Activated CD4-positive, alpha-beta T cell treated with anti-CD3 and anti-CD28 coated beads, Interleukin-2, amount 10 ng/mL, durations not matched to agents 24 days and 14 days (primary cell): ENCODE measurements at places on chromosomes 5 and 9. TPM values are rescaled to one million over a fixed set of nuclear protein-coding genes. Genes with fewer than 3 reads are reported as not detected.

GRCh38 chr5:178496642-178497041 lies 93.6 kb downstream of the COL23A1 start:
- no peak for DNase-seq
- no peak overlapping the region for H3K4me3 ChIP-seq
- no peaks in the 10 kb centered on the region for H3K36me3 ChIP-seq

GRCh38 chr5:169395136-169395535 lies 94.2 kb upstream of the SLIT3 start:
- no peak overlapping the region for H3K27ac ChIP-seq
- no peak for DNase-seq
- H3K36me3 ChIP-seq = no peaks in the 10 kb centered on the region
- H3K4me1 ChIP-seq = no peaks in the 10 kb centered on the region
- peaks cover 8% of the 10 kb centered on the region for H3K27me3 ChIP-seq

GRCh38 chr9:121216271-121216805 lies 14.7 kb upstream of the RAB14 start:
- no peak for DNase-seq
- H3K4me3 ChIP-seq = no peak overlapping the region
- no peak overlapping the region for H3K27ac ChIP-seq

DNA sequence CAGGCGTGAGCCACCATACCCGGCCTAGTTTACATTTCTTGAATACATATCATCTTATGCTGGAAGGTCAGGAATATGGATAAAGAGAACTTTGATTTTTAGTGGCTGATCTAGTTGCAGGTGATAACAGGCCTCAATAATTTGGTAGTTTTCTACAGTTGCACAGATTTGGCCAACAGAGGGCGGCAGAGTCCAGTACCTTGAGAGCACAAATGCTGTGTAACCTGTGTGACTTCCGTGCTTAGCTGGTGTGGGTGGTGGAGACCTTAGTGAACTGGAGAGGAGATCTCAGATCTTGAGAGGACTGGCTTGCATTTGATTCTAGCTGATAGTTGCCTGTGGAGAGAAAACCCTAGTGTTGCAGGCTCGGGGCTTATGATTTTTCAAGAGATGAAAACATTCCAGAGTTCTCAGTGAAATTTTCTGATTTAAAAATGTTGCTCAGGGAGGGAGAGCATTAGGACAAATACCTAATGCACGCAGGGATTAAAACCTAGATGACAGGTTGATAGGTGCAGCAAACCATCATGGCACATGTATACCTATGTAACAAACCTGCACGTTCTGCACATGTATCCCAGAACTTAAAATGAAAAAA lies 17.4 kb upstream of the GPR151 start:
- H3K36me3 ChIP-seq = no peaks in the 10 kb centered on the region
- H3K4me1 ChIP-seq = peaks cover 4% of the 10 kb centered on the region
- H3K27me3 ChIP-seq = peaks cover 2% of the 10 kb centered on the region
- H3K4me3 ChIP-seq = no peak overlapping the region

DNA sequence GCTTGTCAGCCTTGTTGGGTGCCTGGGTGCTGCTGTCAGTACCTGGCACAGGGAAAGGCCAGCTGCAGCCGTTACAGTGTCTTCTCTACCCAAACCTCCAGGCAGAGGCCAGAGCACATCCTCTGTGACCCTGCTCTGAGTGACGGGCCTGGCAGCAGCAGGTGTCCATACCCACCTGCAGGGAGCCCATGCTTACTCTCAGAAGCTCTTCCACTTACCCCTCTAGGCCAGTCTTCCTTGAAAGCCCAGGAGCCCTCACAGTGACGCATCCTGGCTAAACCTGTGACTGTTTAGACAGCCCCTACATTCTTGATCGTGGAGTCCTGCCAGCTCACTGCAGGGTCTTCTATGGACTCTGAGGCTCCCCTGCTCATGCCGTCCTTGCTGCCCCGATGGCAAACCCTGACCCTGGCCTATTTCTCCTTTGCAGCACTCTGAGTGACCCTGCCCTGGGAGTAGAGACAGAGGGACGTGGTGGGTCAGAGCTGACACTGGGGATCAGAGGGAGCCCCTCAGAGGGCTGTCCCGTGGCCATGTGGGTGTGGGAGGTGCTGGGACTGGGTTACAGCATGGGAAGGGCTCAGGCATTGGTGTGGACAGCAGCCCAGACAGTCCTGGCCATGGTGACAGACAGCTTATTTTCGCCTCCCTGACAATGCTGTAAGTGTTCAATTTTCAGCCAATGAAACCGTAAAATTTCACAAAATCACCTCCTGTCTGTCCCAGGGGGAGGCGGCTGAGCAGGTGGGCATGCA lies 67.6 kb upstream of the RNF130 start:
- no peak overlapping the region for H3K4me3 ChIP-seq
- H3K27me3 ChIP-seq = no peaks in the 10 kb centered on the region
- peaks cover 13% of the 10 kb centered on the region for H3K4me1 ChIP-seq
- no peak for DNase-seq

DNA sequence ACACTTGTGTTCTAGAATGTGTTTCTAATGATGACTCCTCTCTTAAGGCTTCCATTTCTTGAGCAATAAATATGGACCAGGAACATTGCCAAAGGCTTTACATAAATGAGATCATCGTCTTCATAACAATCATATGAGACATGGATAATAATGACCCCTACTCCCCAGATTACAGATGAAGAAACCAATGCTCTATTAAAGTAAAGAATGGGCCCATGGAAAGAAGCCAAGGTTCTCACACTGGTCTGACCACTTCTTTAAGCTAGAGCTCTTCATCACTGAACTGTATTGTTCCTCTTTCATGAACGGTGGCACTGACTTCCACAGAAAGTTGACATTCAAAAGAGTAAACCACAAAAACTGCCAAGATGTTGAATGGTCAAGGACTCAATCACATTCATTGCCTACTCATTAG lies 65.3 kb downstream of the MARCHF3 start:
- no peak overlapping the region for H3K27ac ChIP-seq
- no peaks in the 10 kb centered on the region for H3K27me3 ChIP-seq
- no peaks in the 10 kb centered on the region for H3K4me1 ChIP-seq
- no peaks in the 10 kb centered on the region for H3K36me3 ChIP-seq
- peak; percentile 15 for DNase-seq

DNA sequence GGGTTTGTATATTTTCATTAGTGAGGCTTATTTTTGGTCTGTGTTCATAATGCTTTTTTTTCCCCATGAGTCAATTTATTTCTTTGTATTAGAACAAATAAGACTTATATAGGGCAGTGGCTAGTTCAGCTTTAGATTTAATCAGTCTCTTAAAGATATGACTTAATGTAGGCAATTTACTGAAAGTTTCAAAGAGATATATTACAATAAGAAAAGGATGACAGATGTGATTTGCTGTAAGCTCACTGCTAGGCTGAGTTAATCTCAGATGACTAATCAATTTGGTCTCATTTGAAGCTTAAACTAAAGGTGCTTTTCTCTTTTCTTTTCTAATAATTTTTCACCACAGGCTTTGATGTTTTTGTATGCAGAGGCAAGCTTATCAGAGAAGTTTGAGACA lies 291.8 kb upstream of the DAP start:
- H3K27me3 ChIP-seq = no peaks in the 10 kb centered on the region
- no peaks in the 10 kb centered on the region for H3K36me3 ChIP-seq

GRCh38 chr9:134136996-134137299 lies 1.1 kb downstream of the WDR5 start:
- no peaks in the 10 kb centered on the region for H3K27me3 ChIP-seq
- H3K4me1 ChIP-seq = peaks cover 29% of the 10 kb centered on the region
- peaks cover 36% of the 10 kb centered on the region for H3K36me3 ChIP-seq
- peak overlapping the region; percentile 96 for H3K4me3 ChIP-seq
- peak overlapping the region; percentile 91 for H3K27ac ChIP-seq

- no peak for DNase-seq
- H3K27me3 ChIP-seq = peaks cover 7% of the 10 kb centered on the region
- H3K4me1 ChIP-seq = no peaks in the 10 kb centered on the region
- no peak overlapping the region for H3K4me3 ChIP-seq
- no peak overlapping the region for H3K27ac ChIP-seq
Observed at GRCh38 chr5:176772271-176773210, 37.8 kb upstream of the UNC5A start.

- H3K27me3 ChIP-seq = peaks cover 1% of the 10 kb centered on the region
- peaks cover 21% of the 10 kb centered on the region for H3K36me3 ChIP-seq
- H3K4me1 ChIP-seq = peaks cover 9% of the 10 kb centered on the region
Observed at GRCh38 chr9:129506892-129507291, 114.0 kb downstream of the C9orf50 start.

- H3K4me1 ChIP-seq = peaks cover 11% of the 10 kb centered on the region
- H3K36me3 ChIP-seq = no peaks in the 10 kb centered on the region
- H3K27ac ChIP-seq = no peak overlapping the region
- no peak for DNase-seq
Observed at GRCh38 chr9:86945728-86946200, 1.5 kb downstream of the GAS1 start.

GRCh38 chr9:77748214-77748772 lies 100.2 kb upstream of the GNA14 start:
- peaks cover 41% of the 10 kb centered on the region for H3K4me1 ChIP-seq
- H3K4me3 ChIP-seq = no peak overlapping the region
- DNase-seq = peak; percentile 51
- H3K36me3 ChIP-seq = peaks cover 8% of the 10 kb centered on the region
- H3K27me3 ChIP-seq = no peaks in the 10 kb centered on the region
- no peak overlapping the region for H3K27ac ChIP-seq

DNA sequence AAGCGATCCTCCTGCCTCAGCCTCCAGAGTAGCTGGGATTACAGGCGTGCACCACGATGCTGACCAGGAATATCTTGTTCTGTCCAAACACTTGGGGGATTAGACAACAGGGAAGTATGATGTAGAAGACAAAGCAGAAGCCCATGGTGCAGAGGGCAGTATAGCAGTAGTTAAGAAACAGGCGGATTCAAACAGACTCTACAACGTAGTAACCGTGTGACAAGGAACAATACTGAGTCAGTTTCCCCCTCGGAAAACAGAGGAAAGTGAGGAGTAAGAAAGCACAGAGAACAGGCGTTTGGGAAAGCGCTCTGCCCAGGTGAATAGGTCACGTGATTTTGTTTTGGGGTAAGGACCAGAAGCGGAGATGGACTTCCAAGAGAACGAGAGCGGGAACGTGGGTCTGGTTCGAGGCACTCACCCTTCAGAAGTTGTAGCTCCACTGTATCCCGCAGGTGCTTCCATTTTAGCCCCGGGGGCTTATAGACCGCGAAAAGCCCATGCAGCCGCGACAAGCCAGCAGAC lies 306 bp downstream of the TRUB2 start:
- H3K27ac ChIP-seq = peak overlapping the region; percentile 97
- H3K27me3 ChIP-seq = no peaks in the 10 kb centered on the region
- H3K4me1 ChIP-seq = peaks cover 9% of the 10 kb centered on the region
- peak overlapping the region; percentile 91 for H3K4me3 ChIP-seq
- DNase-seq = no peak
- peaks cover 16% of the 10 kb centered on the region for H3K36me3 ChIP-seq

- peaks cover 2% of the 10 kb centered on the region for H3K36me3 ChIP-seq
- no peaks in the 10 kb centered on the region for H3K4me1 ChIP-seq
- no peak overlapping the region for H3K4me3 ChIP-seq
- no peaks in the 10 kb centered on the region for H3K27me3 ChIP-seq
- no peak for DNase-seq
Observed at GRCh38 chr5:64853777-64854176, 85.0 kb downstream of the CWC27 start.

DNA sequence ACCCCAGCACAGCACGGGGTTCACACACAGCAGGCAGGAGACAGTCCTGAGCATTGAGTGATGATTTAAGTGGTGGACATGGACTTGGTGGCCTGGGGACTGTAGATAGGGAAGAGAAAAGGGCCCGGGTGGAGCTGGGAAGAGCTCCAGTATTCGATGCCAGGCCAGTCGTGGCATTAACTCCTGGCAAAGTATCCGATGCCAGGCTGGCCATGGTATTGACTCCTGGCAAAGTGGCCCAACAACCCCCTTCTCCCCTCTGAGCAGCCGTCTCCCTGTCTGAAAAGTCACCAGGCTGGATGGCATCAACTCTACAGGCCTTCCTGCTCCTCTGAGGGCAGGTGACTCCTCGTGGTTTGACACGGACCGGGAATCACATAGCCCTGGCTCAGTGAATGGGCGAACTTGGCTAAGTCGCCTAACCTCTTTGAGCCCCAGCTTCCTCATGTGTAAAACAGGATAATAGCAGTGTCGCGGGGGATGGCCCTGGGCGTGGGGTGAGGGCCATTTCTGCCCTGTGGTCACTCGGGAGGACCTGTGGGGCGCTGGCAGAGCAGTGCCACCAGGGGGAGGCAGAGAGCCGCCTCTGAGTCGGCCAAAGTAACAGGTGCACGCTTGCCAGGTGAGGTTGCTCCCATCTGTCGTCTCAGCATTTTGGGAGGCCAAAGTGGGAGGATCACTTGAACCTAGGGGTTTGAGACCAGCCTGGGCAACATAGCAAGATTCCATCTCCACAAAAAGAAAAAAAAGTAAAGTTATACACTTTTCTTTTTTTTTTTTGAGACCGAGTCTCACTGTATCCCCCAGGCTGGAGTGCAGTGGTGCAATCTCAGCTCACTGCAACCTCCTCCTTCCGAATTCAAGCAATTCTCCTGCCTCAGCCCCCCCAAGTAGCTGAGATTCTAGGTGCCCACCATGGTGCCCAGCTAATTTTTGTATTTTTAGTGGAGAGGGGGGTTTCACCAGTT lies 5.7 kb upstream of the SEC16A start:
- DNase-seq = peak; percentile 93
- no peak overlapping the region for H3K27ac ChIP-seq
- no peak overlapping the region for H3K4me3 ChIP-seq
- peaks cover 2% of the 10 kb centered on the region for H3K27me3 ChIP-seq
- H3K4me1 ChIP-seq = peaks cover 5% of the 10 kb centered on the region

DNA sequence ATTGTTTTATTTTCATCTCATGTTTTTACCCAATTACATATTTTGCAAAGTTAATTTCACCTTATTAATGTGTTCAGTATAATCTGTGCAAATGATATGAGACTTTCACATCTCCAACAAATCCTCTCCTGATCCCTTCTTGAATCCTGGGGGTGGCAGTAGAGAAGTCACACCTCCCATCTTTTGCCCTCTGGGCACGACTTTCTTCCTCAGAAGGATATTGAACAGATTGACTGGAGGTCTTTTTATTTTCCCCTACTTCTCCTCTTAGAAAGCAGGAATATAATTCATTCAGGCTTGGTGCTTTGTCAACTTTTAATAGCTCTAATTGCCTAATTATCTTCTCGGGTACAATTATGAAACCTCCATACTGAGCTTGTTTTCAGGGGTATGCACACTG lies 1037.1 kb upstream of the NUDT12 start:
- no peaks in the 10 kb centered on the region for H3K27me3 ChIP-seq
- H3K27ac ChIP-seq = no peak overlapping the region
- H3K4me3 ChIP-seq = no peak overlapping the region
- H3K4me1 ChIP-seq = no peaks in the 10 kb centered on the region

DNA sequence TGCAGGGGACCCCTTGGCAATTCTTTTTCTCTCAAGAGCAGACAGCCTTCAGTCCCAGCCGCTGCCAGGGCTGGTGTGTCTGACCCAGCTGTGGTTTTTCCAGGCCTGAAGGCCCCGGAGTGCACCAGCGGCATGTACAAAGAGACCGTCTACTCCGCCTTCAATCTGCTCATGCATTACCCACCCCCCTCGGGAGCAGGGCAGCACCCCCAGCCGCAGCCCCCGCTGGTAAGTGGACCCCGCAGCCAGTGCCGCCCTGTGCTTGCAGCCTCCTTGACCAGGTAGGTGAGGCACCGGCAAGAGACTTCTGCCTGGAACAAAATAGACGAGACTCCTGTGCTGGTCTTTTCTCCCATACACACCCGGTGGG lies 1.3 kb downstream of the TCF7 start:
- peaks cover 69% of the 10 kb centered on the region for H3K4me1 ChIP-seq
- H3K36me3 ChIP-seq = peaks cover 52% of the 10 kb centered on the region
- H3K27me3 ChIP-seq = peaks cover 16% of the 10 kb centered on the region
- peak overlapping the region; percentile 80 for H3K27ac ChIP-seq
- DNase-seq = peak; percentile 71
- peak overlapping the region; percentile 79 for H3K4me3 ChIP-seq

TPPP gene
- 0.07 TPM in 1 of 2 replicates, not detected in the other for total RNA-seq

EGFL7 gene
- 3.2 and 3.5 TPM in 2 replicates for total RNA-seq

PIP5K1B gene
- total RNA-seq = 56.6 and 58.8 TPM in 2 replicates

PCDHB15 gene
- not detected in 2 replicates for total RNA-seq

CATSPER3 gene
- total RNA-seq = 0.54 and 0.64 TPM in 2 replicates

IFNB1 gene
- total RNA-seq = not detected in 2 replicates
